Neural cell (in vitro differentiated cells): ENCODE measurements at places on chromosomes 5 and 9. TPM values are rescaled to one million over a fixed set of nuclear protein-coding genes. Genes with fewer than 3 reads are reported as not detected.

The LCN1 gene
- polyA plus RNA-seq, result not detected in 2 replicates

The IL5 gene
- not detected in 2 replicates for polyA plus RNA-seq

The CATSPER3 gene
- 0.17 and 0.80 TPM in 2 replicates for polyA plus RNA-seq

The DOK3 gene
- polyA plus RNA-seq, result 5.1 and 5.5 TPM in 2 replicates

The TLX3 gene
- not detected in 2 replicates for polyA plus RNA-seq

The NPDC1 gene
- 161 and 162 TPM in 2 replicates for polyA plus RNA-seq

The SLC34A3 gene
- polyA plus RNA-seq, result 0.12 and 0.27 TPM in 2 replicates

The IL4 gene
- not detected in 2 replicates for polyA plus RNA-seq

The GNA14 gene
- polyA plus RNA-seq, result 0.40 and 1.1 TPM in 2 replicates

The COL27A1 gene
- 0.04 and 0.25 TPM in 2 replicates for polyA plus RNA-seq

The TAF7 gene
- polyA plus RNA-seq, result 173 and 198 TPM in 2 replicates

The STPG3 gene
- polyA plus RNA-seq, result not detected in 2 replicates

The CCNJL gene
- 0.28 and 0.84 TPM in 2 replicates for polyA plus RNA-seq

The NDUFAF2 gene
- polyA plus RNA-seq, result 29.0 and 53.6 TPM in 2 replicates

The RASEF gene
- polyA plus RNA-seq, result 0.12 and 0.18 TPM in 2 replicates

The FOXD4L3 gene
- polyA plus RNA-seq, result not detected in 2 replicates

The CAMK4 gene
- polyA plus RNA-seq, result 15.6 and 16.6 TPM in 2 replicates

The IGIP gene
- polyA plus RNA-seq, result 2.9 and 4.4 TPM in 2 replicates

The RAD50 gene
- polyA plus RNA-seq, result 6.7 and 7.5 TPM in 2 replicates

The GLRA1 gene
- polyA plus RNA-seq, result not detected in 2 replicates
